ENCODE measurements at places on chromosomes 11 and 22. TPM values are rescaled to one million over a fixed set of nuclear protein-coding genes. Genes with fewer than 3 reads are reported as not detected.

The MTFP1 gene
- polyA plus RNA-seq: 8.1 TPM

The OR10A2 gene
- polyA plus RNA-seq: not detected

The FAM180B gene
- polyA plus RNA-seq: not detected

The GALNT18 gene
- polyA plus RNA-seq: 9.2 TPM

The OSBP2 gene
- 2.2 TPM for polyA plus RNA-seq

The SOX6 gene
- 1.7 TPM for polyA plus RNA-seq

The ZP1 gene
- polyA plus RNA-seq: 1.2 TPM

The SLCO2B1 gene
- polyA plus RNA-seq: not detected

The TUB gene
- 11.5 TPM for polyA plus RNA-seq

The PDGFD gene
- 2.1 TPM for polyA plus RNA-seq

GRCh38 chr11:68615657-68616056, 68.7 kb upstream of the GAL start:
- H3K4me1 ChIP-seq: no peaks in the 10 kb centered on the region
- no peak overlapping the region for H3K27ac ChIP-seq
- no peak for DNase-seq
- H3K36me3 ChIP-seq: peaks cover 29% of the 10 kb centered on the region
- H3K4me3 ChIP-seq: no peak overlapping the region

GRCh38 chr11:9250139-9250582, 15.0 kb downstream of the DENND5A start:
- no peak overlapping the region for H3K4me3 ChIP-seq
- 0 out of 2 replicates have a peak, but pooled peaks cover 1% of the 10 kb centered on the region for H3K4me1 ChIP-seq
- DNase-seq: no peak
- no peak overlapping the region for H3K27ac ChIP-seq
- H3K36me3 ChIP-seq: peaks cover 5% of the 10 kb centered on the region

DNA sequence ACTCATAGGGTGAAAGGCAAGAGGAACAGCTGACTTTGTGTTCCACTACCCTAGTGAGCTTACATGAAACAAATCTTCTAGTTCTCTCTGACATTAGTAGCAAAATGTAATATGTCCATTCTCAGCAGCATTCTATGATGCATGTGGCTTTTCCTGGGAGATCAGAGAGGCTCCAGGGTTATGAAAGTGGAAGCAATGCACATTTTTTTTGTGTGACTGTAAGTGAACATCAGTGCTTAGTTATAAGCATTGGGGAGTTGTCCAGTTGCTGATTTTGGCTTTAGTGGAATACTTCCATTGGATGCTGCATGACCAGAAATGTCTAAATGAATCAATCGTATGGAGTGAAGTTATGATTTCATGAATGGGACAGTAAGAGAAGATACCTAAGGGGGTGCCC, 255.9 kb downstream of the FAT3 start:
- no peaks in the 10 kb centered on the region for H3K36me3 ChIP-seq
- no peak overlapping the region for H3K27ac ChIP-seq
- H3K4me1 ChIP-seq: no peaks in the 10 kb centered on the region
- peak; percentile 11 for DNase-seq
- no peaks in the 10 kb centered on the region for H3K27me3 ChIP-seq

- DNase-seq: no peak
- no peaks in the 10 kb centered on the region for H3K36me3 ChIP-seq
- H3K27me3 ChIP-seq: no peaks in the 10 kb centered on the region
- H3K4me3 ChIP-seq: no peak overlapping the region
Measured at GRCh38 chr11:92317222-92317621, 92.6 kb downstream of the FAT3 start.

- no peak for DNase-seq
- no peak overlapping the region for H3K27ac ChIP-seq
- no peak overlapping the region for H3K4me3 ChIP-seq
- no peaks in the 10 kb centered on the region for H3K27me3 ChIP-seq
Measured at GRCh38 chr11:13386567-13386966, 76.5 kb downstream of the BTBD10 start.

DNA sequence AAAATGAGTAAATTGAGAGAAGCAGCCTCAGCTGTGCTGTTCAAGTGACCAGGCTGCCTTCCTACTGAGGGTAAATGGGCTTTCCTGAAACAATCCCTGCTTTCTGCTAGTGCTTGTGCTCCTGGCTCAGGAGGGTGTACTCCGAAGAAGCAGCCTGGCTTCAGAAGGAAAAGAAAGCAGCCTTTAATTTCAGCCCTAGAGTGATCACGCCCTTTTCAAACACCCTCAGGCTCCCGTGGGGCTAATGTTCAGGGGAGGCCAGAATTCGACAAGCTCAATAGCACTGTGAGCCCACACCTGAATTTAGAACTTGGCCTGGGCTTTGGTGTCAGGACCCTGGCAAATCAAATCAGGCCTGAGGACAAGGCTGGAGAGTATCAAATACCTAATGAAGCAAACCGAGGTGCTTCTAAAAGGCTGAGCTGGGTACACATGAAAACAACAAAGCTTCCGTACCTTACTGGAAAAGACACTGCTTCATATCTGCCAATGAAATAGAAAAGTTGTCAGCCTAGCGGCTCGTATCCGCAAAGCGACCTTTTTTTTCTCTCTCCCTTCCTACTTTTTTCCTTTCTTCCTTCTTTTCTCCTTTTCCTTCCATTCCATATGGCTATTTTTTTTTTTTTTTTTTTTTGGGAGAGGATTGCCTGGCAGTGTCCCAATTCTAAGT, 387.8 kb downstream of the SOX6 start:
- peaks cover 2% of the 10 kb centered on the region for H3K36me3 ChIP-seq
- peaks cover 12% of the 10 kb centered on the region for H3K4me1 ChIP-seq
- no peak for DNase-seq
- H3K27ac ChIP-seq: peak overlapping the region; percentile 71
- H3K27me3 ChIP-seq: no peaks in the 10 kb centered on the region

DNA sequence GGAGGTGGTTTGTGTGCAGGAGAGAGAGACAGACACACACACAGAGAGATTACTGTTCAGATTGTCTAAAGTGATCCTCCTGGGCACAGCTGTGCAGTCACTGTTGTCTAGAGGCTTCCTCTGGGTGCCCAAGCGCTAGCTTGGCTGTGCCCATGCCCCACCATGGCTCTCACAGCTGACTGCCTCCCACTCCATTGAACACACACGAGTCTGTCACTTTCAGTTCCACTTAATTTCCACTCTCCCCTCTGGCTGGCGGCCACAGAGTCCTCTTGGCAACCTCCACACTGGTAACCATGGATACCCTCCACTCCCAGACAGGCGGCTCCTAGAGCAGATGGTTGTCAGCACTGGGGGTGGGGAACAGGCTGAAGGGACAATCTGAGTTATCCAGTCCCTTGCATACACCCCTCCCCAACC, 29.1 kb downstream of the MAP6 start:
- no peak overlapping the region for H3K4me3 ChIP-seq
- peaks cover 8% of the 10 kb centered on the region for H3K4me1 ChIP-seq
- peak; percentile 59 for DNase-seq
- no peaks in the 10 kb centered on the region for H3K36me3 ChIP-seq
- H3K27ac ChIP-seq: no peak overlapping the region
- H3K27me3 ChIP-seq: no peaks in the 10 kb centered on the region

- DNase-seq: no peak
- peaks cover 18% of the 10 kb centered on the region for H3K36me3 ChIP-seq
- H3K27me3 ChIP-seq: no peaks in the 10 kb centered on the region
Measured at GRCh38 chr22:17842386-17842785, 68.1 kb upstream of the BID start.

- no peak overlapping the region for H3K27ac ChIP-seq
- no peak for DNase-seq
- H3K27me3 ChIP-seq: no peaks in the 10 kb centered on the region
- H3K36me3 ChIP-seq: no peaks in the 10 kb centered on the region
Measured at GRCh38 chr22:49104434-49104833, 723.2 kb downstream of the BRD1 start.

GRCh38 chr11:86192519-86193257, 51.9 kb upstream of the EED start:
- DNase-seq: no peak
- H3K27ac ChIP-seq: no peak overlapping the region
- no peak overlapping the region for H3K4me3 ChIP-seq

DNA sequence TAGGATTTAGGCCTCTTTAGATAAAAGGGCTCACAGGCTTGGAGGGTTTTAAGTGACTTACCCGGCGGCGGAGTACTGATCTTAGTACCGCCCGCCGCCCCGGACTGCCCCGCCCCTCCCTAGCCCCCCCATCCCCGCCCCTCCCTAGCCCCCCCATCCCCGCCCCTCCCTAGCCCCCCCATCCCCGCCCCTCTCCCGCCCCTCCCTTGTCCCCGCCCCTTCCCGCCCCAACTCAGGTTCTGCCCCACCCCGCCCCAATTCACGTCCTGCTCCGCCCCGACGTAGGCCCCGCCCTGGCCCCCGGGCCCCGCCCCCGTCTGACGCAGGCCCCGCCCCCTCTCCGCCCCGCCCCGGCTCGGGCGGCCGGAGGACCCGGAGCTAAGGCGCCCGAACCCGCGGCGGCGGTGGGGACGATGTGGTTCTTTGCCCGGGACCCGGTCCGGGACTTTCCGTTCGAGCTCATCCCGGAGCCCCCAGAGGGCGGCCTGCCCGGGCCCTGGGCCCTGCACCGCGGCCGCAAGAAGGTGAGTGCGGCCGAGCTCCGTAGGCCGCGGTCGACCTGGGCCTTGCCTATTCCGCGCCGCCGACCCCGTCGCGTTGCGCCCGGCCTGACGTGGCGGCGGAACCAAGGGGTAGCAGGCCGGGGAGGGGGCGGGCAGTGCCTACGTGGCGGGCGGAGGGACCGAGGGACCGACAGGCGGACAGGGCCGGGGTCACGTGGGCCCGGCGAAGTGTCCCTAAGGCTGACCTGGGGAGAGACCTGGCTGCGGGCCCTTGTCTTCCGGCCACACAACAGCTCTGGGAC, at the start of gene SCYL1:
Gene SCYL1 (plus strand): TSS at position 343 of the 805 bp plus-strand sequence. CDS start 71 bp downstream, at position 414.
- H3K27ac ChIP-seq: peak within 1 kb of the TSS; percentile 87
- H3K27me3 ChIP-seq: no peaks in the 10 kb centered on the region
- peaks cover 12% of the 10 kb centered on the region for H3K4me1 ChIP-seq

DNA sequence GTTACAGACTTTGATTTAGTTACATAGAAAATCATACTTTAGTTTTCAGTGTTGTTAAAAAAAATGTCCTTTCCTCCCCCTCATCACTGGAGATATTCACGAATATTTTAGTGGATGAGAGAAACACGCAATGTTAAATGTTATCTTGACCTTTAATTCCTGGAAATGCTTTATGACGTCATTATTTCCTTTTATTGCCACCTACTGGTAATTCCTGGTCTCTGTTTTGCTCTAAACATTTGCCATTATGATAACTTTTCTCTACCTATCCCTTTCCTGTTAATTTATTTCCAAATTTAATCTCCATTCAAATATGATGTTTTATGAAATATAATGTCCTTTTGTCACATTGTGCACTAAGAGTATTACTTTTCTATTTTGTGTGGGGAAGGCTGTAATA, 770.6 kb downstream of the FAM181B start:
- H3K27ac ChIP-seq: no peak overlapping the region
- DNase-seq: no peak
- H3K4me3 ChIP-seq: no peak overlapping the region
- no peaks in the 10 kb centered on the region for H3K27me3 ChIP-seq
- no peaks in the 10 kb centered on the region for H3K36me3 ChIP-seq
- H3K4me1 ChIP-seq: no peaks in the 10 kb centered on the region

- no peak overlapping the region for H3K4me3 ChIP-seq
- DNase-seq: no peak
- no peaks in the 10 kb centered on the region for H3K36me3 ChIP-seq
Measured at GRCh38 chr11:121790430-121790829, 325.6 kb downstream of the BLID start.

Data from IMR-90 (cell line).